GM18507 (cell line): ENCODE measurements at places on chromosomes 5 and 9.
A peak's percentile ranks its signal among the peaks of the same experiment; 100 is the strongest.

GRCh38 chr9:3809724-3810123, 283.9 kb upstream of the RFX3 start:
- DNase-seq: no peak

DNA sequence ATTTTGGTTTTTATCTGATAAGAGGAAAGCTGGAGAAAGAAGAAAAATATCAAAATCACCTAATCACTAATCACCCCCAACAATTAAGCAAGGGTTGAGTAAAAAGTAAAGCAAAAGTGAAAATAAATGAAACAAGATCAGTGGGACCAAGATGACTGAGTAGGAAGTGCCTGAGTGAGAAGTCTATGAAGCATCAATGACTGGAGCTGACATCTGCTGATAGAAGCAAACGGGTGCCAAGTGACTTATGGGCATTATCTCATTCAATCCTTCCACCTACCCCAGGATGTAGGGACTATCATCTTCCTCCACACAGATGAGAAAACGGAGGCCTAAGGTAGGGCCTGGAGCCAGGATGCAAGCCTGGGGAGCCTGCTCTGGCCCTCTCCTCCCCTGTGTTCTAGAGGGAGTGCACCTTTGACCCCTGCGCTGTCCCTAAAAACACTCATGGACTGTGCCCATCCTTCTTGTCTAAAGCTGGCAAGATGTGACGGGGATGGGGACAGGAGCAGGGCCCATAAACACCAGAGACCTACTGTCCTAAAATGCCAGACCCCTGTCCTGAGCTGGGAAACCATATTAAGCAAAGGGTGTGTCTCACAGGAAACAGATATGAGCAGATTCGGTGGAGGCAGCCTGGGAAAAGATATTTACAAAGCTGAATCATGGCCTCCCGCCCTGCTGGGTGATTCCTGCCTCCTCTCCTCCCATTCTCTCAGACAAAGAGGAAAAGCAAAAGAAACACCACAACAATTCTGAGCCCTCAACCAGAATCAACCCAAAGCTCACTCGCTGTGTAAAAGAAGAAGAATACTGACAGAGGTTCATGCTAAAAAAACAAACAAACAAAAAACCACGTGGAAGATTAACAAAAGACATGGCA, 116.0 kb downstream of the AUH start:
- no peak for DNase-seq

- DNase-seq: no peak
These were observed 4.2 kb downstream of the TRIM7 start for GRCh38 chr5:181200816-181201215.

GRCh38 chr9:113578882-113579282, 115.4 kb downstream of the RGS3 start:
- DNase-seq: peak; percentile 83

DNA sequence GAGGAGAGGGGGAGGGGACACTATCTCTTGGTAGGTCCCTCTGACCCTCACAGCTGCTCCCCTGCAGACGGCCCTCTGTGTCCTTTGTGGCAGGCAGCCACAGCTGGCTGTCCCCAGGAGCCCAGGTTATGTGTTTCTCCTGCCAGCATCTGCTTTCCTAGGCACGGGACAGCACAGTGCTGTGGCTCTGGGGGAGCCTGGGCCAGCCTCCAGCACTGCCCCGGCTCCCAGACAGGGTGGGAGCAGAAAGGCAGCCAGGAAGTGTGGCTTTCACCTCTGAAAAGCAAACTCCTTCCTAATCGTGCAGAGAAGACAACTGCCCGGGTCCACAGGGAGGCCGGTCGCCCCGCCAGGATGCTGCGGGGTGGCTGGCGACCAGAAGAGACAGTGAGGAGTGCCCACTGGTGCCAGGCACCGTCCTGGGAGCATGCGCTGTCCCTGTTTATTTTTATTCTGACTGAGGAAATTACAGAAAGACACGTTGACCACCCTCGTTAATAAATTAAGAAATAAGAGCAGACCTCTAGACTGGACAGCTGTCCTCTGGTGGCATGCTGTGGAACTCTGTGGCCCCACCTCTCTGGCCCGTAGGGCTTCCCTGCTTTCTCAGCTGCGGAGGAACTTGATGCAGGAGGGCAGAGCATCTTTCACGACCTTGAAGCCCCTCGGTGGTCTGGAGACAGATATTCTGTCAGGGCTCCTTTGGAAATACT, 240.3 kb downstream of the FANCC start:
- no peak for DNase-seq
